Dorsolateral prefrontal cortex (tissue), 122 donors: ENCODE measurements at places on chromosomes 2 and 18. TPM values are rescaled to one million over a fixed set of nuclear protein-coding genes. Genes with fewer than 3 reads are reported as not detected.

DNA sequence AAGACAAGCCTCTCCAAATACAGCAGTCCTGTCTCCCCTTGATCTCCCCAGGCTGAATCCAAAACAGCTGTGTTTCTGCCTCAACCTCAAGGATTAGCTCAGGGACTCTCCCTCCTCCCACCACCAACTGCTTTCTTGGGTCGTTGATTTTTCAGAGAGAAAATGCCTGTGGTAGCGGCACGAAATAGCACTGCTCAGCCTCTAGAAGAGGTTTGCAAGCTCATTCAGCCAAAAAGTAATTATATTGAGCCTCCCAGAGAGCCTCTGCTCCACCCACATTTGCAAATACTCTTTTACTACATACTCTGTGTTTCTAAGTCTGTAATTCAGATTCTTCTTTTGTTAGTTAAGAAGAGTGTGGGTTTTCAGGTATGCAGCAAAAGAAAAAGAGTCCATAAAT, 396.4 kb upstream of the TNP1 start:
- DNase-seq, result no peak

GRCh38 chr2:225033440-225034318, 8.6 kb downstream of the DOCK10 start:
- no peak for DNase-seq

- no peak for DNase-seq
Measured at GRCh38 chr2:88071365-88071764, 3.7 kb downstream of the SMYD1 start.

DNA sequence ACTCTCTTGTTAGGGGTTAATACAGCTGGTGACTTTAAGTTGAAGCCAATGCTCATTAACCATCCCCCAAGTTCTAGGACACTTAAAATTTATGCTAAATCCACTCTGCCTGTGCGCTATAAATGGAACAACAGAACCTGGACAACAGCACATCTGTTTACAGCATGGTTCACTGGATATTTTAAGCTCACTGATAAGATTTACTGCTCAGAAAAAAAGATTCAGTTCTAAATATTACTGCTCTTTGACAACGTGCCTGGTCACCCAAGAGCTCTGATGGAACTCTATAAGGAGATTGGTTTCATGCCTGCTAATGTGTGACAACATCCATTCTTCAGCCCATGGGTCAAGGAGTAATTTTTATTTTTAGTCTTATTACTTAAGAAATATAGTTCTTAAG, 27.5 kb downstream of the RNF103 start:
- no peak for DNase-seq

- no peak for DNase-seq
Measured at GRCh38 chr2:171260471-171261424, 100.1 kb upstream of the TLK1 start.

GRCh38 chr18:42537291-42537690, 578.2 kb downstream of the RIT2 start:
- no peak for DNase-seq

DNA sequence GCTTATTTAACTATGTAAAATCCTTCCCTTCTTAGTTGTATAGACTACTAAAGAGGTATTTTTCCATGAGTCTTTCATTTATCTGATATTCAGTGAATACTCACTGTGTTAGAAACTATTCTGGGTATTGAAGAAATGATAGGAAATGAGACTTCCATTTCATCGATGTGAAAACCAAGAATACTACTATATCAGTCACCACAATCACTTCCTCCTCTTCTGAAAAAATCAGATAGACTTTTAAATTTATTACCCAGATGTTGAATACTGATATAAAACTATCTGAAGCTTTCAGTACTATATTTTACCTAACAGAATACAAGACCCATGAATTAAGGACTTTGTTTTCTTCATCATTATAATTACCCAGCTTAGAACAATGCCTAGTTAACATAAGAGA, 1801.1 kb upstream of the CELF4 start:
- no peak for DNase-seq

DNA sequence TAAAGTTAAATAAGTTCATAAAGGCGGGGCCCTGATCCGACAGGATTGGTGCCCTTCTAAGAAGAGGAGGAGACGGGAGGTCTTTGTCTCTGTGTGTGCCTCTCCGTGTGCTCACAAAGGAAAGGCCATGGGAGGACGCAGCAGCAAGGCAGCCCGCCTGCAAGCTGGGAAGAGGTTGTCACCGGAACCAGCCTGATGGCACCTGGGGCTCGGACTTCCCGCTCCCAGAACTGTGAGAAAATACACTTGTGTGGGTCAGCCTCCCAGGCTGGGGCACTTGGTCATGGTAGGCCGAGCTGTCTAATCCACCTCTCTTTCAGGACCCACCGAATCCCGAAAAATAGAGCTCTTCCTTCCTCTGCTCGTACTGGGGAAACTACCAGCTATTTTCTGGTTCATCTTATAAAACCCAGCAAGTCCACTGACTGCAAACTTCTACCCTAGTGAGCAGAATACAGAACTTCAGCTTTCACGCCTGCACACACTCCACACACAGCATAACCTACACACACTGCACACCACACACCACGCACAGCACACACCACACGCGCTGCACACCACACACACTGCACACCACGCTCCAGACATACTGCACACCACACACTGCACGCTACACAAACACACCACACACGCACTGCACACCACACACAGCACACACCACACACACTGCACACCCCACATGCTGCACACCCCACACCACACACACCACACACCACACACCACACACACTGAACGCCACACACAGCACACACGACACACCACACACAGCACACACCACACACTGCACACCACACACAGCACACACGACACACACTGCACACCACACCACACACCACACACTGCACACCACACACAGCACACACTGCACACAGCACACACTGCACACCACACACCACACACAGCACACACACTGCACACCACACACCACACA, 58.1 kb downstream of the ASB1 start:
- no peak for DNase-seq

GRCh38 chr2:55914786-55915185, 8.8 kb downstream of the EFEMP1 start:
- DNase-seq, result no peak

- no peak for DNase-seq
Measured at GRCh38 chr2:44618251-44619023, 256.7 kb downstream of the CAMKMT start.

DNA sequence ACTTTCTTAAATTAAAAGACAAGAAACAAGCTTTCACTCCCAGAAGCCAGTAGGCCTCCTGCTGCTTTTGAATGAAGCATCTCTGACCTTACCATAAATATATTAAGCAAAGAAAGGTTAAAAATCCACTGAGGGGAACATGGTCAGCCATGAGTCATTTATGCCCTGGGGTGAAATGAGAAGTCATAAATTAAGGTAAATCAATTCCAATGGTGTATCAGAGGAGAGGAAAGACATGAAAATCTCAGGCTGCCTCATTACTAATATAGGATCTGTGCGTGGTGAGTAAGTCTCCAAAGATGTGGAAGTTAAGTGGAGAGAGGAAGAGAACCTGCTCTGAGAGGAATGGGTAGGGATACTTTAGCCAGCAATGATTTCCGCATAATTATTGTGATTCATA, 292.3 kb upstream of the CHAC2 start:
- no peak for DNase-seq

- no peak for DNase-seq
Measured at GRCh38 chr2:241228860-241229516, 40.5 kb downstream of the ANO7 start.

DNA sequence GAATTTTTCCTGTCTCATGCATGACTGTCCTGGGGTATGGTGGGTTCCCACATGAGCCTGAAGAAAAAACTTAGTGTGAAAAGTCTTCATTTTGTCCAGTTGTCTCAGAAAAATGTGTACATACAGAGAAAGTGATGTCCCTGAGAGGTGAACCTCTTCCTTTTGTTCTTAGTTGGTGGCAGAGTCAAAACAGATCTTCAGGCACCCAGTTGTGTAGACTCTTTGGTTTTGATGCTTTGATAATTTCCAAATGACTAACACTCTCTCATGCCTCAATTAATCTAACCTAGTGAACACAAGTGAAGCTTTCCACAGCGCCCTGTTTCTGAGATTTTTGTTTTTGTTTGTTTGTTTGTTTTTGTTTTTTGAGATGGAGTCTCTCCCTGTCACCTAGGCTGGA, 273.5 kb downstream of the PIK3C3 start:
- no peak for DNase-seq

DNA sequence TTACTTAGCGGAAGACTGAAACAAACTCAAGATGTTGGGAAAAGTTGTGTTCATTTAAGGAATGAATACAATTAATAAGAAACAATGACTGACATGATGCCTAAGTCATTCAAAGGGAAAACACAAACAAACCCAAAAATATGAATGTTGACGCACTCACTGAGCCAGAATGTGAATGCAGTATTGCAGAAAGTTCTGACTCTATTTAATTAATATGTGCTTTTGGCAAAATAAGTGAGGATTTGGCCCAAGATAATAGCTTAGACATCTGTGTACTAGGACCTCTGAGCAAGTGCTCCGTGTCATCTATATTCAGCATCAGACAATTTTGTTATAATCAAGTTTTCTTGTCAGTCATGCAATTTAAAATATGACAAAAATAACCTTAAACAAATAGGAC, 1138.8 kb upstream of the NXPH2 start:
- DNase-seq, result no peak

GRCh38 chr2:2880938-2881337, 496.7 kb downstream of the EIPR1 start:
- no peak for DNase-seq

GRCh38 chr2:76312236-76312635, 601.5 kb upstream of the GCFC2 start:
- DNase-seq, result no peak

GRCh38 chr2:213995400-213996105, 415.3 kb upstream of the VWC2L start:
- DNase-seq, result no peak

DNA sequence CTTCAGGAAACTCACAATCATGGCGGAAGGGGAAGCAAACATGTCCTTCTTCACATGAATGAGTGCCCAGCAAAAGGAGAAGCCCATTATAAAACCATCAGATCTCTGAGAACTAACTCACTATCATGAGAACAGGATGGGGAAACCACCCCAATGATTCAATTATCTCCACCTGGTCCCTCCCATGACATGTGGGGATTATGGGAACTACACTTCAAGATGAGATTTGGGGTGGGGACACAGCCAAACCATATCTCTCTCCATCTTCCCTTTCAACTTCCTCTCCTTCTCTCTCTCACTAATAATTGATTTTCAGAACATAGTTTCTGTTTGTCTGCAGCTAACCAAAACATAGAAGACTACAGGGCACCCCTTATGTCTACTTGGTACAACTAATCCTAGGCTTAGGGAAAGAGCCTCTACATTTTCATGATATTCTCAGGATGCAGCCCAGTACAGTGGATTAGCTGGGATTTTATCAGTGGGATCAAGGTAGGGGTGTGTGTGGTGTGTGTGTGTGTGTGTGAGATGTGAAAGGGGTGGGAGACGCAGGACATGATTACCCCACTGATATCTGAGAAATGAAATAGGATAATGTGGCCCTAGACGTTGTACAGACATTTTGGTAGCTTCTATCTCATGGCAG, 2.8 kb upstream of the ATF2 start:
- no peak for DNase-seq

DNA sequence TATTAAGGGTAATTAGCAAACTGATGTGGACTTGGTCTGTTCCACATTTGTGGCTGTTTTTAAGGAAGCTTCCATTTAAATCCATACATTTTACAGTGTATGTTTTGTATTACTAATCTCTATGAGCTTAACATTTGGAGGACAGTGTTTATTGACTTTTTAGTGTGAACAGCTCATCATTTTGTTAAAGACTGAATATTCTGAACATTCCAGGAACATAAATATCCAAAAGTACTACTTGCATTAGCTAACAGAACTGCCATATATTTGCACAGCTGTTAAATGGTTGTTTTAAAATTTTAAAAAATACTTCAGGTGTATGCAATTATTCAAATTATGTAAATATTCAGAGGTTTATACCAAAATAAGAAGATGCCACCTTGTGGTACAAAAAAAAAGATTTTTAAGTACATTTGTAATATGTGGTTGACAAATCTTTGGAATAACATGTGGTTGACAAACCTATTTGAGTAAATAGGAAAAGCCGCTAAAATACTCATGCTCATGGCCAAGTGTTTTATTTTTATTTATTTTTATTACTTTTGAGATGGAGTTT, 439.7 kb upstream of the FANCL start:
- no peak for DNase-seq

GRCh38 chr2:209426432-209426831, 2.6 kb downstream of the MAP2 start:
- DNase-seq, result no peak

GRCh38 chr2:18855027-18855426, 265.7 kb upstream of the NT5C1B start:
- no peak for DNase-seq

DNA sequence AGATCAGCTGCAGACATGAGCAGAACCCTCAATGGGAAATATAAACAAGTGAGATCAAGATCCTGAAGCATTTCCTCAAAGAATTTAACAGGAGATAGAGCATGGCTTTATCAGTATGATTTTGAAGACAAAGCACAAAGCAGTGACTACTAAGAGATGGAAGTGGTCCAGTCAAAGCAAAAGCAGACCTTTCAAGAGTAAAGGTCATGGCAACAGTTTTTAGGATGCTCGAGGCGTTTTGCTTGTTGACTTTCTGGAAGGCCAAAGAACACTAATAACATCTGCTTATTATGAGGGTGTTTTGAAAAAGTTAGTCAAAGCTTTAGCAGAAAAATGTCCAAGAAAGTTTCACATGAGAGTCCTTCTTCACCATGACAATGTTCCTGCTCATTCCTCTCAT, 128.5 kb downstream of the KCNE4 start:
- DNase-seq, result no peak

GRCh38 chr2:96661324-96661723, 18.8 kb downstream of the FER1L5 start:
- DNase-seq, result no peak

DNA sequence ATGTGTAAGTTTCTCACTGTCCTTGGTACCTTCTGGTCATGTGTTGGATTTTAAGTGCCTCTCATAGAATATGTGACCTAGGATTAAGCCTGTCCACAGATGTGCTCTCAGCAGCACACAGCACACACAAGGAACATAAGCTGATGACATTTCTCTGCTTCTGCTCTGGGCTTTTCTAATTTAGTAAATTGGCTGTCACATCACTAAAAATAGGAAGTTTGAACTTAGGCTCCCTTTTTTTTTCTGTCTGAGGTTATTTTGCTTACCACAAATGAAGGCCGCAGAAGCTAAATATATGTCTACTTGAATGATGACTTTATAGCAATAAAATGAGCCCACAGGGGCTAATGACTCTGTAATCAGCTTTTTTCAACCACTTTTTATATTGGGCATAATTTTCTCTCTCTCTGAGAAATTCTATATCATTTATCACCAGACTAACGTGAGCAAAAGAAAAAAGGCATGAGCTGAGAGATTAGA, 150.2 kb upstream of the KLHL14 start:
- no peak for DNase-seq

ADD2 gene
- total RNA-seq, result 133 TPM

EMILIN2 gene
- 2.3 TPM for total RNA-seq

CTAGE1 gene
- not detected for total RNA-seq

SIX3 gene
- not detected for total RNA-seq

PRSS56 gene
- total RNA-seq, result 1.6 TPM

TGOLN2 gene
- total RNA-seq, result 109 TPM

SELENOI gene
- 44.9 TPM for total RNA-seq

RAB12 gene
- total RNA-seq, result 51.0 TPM

DSG2 gene
- total RNA-seq, result 0.26 TPM

RGPD4 gene
- total RNA-seq, result not detected
